ENCODE measurements at places on chromosomes 1 and 21. TPM values are rescaled to one million over a fixed set of nuclear protein-coding genes. Genes with fewer than 3 reads are reported as not detected.

- H3K36me3 ChIP-seq = no peaks in the 10 kb centered on the region
- no peak overlapping the region for H3K27ac ChIP-seq
- no peaks in the 10 kb centered on the region for H3K27me3 ChIP-seq
- peaks cover 42% of the 10 kb centered on the region for H3K4me1 ChIP-seq
- no peak overlapping the region for H3K4me3 ChIP-seq
Measured at GRCh38 chr21:43355925-43356289, 71.0 kb downstream of the SIK1 start.

WNT4 gene
- total RNA-seq = not detected

KMO gene
- total RNA-seq = 0.12 TPM

DNA sequence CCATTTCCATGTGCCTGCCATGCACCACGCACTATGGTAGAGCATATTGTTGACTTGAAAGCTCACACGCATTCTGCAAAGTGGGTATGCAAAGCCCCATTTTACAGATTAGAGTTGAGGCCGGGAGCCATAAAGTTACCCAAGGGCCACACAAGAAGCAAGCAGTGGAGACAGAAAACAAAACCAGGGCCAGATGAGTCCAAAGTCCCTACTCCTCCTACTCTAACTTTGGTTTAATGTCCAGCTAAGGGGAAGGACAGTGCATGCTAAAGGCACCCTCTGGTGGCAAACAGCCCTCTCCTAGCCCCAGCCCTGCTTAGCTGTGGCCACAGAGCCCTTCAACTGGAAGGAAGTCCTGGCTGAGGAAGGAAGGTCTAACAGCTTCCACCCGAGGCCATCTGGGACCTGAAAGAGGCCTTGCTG lies 74.9 kb downstream of the SLC66A1 start:
- peaks cover 35% of the 10 kb centered on the region for H3K36me3 ChIP-seq
- H3K4me3 ChIP-seq = no peak overlapping the region
- H3K27ac ChIP-seq = no peak overlapping the region

DNA sequence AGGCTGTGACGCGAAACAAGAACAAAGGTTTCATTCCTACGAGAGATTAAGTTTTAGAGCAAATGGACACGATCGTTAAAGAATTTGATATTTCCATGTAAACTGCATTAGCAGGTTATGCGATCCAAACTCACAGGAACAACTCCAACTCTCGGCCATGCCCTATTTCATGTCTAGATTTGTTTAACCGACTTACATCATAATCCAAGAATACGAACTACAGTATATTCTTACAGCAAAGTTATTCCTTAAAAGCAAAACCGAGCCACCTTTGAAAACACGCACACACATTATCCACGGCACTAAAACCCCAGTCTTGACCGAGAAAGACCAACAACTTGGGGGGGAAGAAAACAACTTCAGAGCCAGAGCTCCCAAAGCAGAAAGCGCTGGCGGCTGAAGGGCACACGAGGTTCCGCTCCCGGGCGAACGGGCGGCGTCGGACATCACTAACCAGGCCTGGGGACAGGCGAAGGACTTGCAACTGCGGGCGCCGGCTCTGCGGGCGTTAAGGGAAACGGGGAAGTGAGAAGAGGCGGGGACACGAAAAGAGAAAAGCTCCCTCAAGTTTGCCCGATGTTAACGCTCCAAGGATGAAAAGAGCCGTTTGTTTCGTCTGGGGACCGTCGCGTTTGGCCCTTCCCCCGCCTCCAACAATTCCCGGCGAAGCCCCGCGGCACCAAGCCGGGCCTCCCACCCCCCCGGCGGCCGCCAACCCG lies 690 bp downstream of the B3GALNT2 start:
- peak overlapping the region; percentile 91 for H3K27ac ChIP-seq
- peak; percentile 47 for DNase-seq
- H3K4me3 ChIP-seq = peak overlapping the region; percentile 95
- H3K27me3 ChIP-seq = no peaks in the 10 kb centered on the region

DNA sequence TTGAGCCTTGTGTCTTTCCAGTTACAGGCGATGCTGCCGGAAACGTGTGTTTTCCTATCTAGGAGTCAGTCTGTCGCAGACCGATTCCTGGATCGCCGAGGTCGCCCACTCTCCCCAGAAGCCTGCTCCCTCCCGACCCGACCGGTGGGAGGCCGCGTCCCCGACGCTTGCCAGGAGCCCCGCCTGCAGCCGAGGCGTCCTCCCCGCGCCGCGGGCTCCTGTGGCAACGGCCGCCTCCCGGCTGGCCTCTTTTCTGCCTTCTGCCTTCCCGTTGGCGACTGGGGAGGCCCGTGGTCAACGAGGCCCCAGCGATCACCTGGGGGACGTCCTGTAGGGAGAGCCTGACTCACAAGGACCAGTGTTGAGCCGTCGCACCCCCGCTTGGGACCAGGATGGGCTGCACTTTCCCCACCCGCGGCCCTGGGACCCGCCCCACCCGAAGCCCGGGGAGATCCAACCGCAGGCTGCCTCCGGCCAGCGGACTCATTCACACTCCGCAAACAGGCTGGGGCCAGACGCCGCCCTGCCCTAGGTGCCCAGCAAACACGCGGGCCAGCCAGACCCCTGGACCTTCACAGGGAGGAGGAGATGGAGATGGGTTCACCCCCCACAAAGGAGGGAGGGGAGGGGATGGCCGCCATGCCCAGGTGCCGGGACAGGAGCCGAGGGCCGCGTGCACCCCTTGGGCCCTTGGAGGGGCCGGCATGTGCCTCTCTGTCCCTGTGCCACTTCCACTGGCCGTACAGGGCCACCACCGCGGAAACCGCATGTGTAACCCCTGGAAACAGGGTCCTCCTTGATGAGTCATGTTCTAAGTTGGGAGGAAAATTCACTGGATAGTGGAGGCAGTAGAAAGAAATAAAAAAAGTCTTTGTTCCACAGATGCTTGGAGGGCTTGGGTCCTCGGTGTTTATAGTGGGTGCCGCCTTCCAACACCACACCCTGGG lies 7.2 kb upstream of the COL6A1 start:
- no peaks in the 10 kb centered on the region for H3K36me3 ChIP-seq
- H3K4me3 ChIP-seq = peak overlapping the region; percentile 66
- H3K27ac ChIP-seq = no peak overlapping the region
- peaks cover 31% of the 10 kb centered on the region for H3K27me3 ChIP-seq

DNA sequence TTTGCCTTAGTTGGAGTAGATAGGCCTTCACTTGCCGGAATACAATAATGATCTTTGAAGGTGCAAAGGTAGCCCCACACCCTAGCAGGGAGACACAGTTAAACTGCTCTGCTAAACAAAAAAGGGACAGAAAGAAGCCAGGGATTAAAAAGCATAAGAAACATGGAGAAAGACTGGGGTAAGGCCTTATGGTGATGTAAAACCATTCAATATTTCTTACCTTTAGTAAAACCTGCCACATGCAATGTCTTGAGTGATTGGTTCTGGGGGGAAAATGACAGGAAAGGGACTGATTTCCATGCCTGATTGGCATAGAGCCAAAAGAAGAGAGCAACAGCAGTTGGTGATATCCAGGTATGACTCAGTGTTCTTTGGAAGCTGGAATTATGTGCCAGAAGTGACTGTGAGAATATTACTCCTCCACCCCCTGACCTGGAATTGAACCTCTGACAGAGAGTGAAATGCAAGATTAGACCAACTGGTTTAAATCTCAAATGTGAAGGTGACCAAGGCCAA lies 8.1 kb downstream of the DNASE2B start:
- no peaks in the 10 kb centered on the region for H3K27me3 ChIP-seq
- no peak for DNase-seq
- H3K4me3 ChIP-seq = no peak overlapping the region
- H3K4me1 ChIP-seq = no peaks in the 10 kb centered on the region
- no peak overlapping the region for H3K27ac ChIP-seq

DNA sequence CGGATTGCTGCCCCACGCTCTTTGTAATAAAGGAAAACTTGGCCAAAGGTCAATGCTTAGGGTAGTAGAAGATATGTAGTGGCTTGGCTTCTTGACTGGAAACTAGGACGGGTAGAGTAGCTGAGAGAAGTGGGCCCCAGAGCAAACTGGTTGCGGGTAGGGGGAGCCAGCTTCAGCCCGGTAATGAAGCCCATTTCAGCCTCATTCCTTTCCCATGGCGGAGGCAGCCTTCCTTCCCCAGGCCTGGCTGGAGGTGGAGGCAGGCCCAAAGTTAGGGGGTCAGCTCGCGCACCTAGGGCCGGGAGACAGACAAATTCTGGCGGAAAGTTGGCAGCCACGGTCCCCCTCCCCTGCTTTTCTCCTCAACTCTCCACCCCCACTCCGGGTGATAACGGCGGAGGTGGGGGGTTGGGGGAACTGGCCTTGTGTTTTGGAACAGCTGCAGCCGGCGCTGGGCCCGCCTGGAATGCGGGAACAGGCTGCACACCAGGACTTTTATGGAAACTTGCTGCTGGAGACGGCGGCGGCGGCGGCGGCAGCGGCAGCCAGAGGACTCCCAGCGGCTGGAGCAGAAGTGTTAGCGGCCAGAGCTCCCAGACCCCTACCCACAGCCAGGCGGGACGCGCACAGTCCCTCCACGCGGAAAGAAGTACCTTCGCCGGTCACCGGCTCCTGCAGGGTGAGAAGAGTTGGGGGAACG lies at the start of gene NEXN:
Gene NEXN, plus strand, starts transcription at position 544 of the 700 bp plus-strand sequence. CDS start 27,483 bp downstream, outside the sequence.
- peaks cover 6% of the 10 kb centered on the region for H3K36me3 ChIP-seq
- H3K27me3 ChIP-seq = peaks cover 22% of the 10 kb centered on the region
- H3K4me1 ChIP-seq = peaks cover 10% of the 10 kb centered on the region
- H3K27ac ChIP-seq = no peak within 1 kb of the TSS
- H3K4me3 ChIP-seq = peak within 1 kb of the TSS; percentile 54

MCOLN2 gene
- 15.0 TPM for total RNA-seq

GRCh38 chr1:221141606-221142285 lies 262.5 kb downstream of the HLX start:
- DNase-seq = no peak
- H3K27me3 ChIP-seq = no peaks in the 10 kb centered on the region
- no peak overlapping the region for H3K4me3 ChIP-seq
- no peaks in the 10 kb centered on the region for H3K36me3 ChIP-seq
- H3K4me1 ChIP-seq = no peaks in the 10 kb centered on the region

SLAMF8 gene
- total RNA-seq = 0.47 TPM

All from activated CD4-positive, alpha-beta T cell treated with anti-CD3 and anti-CD28 coated beads, Interleukin-2, amount 10 ng/mL, durations not matched to agents 7 days and 5 days (primary cell).